Calu3 (cell line): ENCODE measurements at places on chromosomes 7 and 10.

- no peaks in the 10 kb centered on the region for H3K4me1 ChIP-seq
- H3K27me3 ChIP-seq, result no peaks in the 10 kb centered on the region
- H3K4me3 ChIP-seq, result no peak overlapping the region
Measured at GRCh38 chr10:130816116-130816901, 495.2 kb downstream of the TCERG1L start.

- no peak overlapping the region for H3K27ac ChIP-seq
- no peaks in the 10 kb centered on the region for H3K4me1 ChIP-seq
- H3K4me3 ChIP-seq, result no peak overlapping the region
- DNase-seq, result peak; percentile 43
Measured at GRCh38 chr7:73865738-73866445, 4.9 kb downstream of the TMEM270 start.

- no peak overlapping the region for H3K4me3 ChIP-seq
- H3K36me3 ChIP-seq, result no peaks in the 10 kb centered on the region
- no peak overlapping the region for H3K27ac ChIP-seq
- no peak for DNase-seq
- no peaks in the 10 kb centered on the region for H3K27me3 ChIP-seq
Measured at GRCh38 chr7:95342642-95343307, 18.4 kb upstream of the PON1 start.

GRCh38 chr7:111987115-111987826 is 218.9 kb downstream of the DOCK4 start:
- DNase-seq, result no peak
- no peaks in the 10 kb centered on the region for H3K36me3 ChIP-seq
- H3K4me1 ChIP-seq, result no peaks in the 10 kb centered on the region
- no peak overlapping the region for H3K27ac ChIP-seq

DNA sequence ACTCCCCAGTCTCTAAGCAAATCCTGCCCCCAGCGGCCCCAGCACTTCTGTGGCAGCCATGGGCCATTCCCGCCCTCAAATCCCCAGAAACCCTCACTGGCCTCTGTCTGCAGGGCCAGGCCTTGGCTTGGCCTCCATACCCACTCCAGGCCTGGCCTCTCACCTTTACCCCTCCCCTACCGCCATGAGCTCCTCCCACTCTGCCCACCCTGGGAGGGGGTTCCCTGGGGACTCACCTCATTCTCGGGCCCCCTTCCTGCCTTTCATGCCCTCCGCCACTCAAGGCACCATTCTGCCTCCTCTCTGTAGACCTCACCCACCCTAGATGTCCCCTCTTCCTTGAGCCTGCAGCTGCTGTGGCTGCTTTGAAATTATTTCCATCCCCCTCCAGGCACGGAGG is 41.0 kb downstream of the PRF1 start:
- H3K36me3 ChIP-seq, result peaks cover 9% of the 10 kb centered on the region
- no peak overlapping the region for H3K4me3 ChIP-seq
- DNase-seq, result no peak
- peaks cover 94% of the 10 kb centered on the region for H3K27me3 ChIP-seq
- H3K4me1 ChIP-seq, result peaks cover 20% of the 10 kb centered on the region
